ENCODE measurements at places on chromosomes 5 and 9. TPM values are rescaled to one million over a fixed set of nuclear protein-coding genes. Genes with fewer than 3 reads are reported as not detected.

DNA sequence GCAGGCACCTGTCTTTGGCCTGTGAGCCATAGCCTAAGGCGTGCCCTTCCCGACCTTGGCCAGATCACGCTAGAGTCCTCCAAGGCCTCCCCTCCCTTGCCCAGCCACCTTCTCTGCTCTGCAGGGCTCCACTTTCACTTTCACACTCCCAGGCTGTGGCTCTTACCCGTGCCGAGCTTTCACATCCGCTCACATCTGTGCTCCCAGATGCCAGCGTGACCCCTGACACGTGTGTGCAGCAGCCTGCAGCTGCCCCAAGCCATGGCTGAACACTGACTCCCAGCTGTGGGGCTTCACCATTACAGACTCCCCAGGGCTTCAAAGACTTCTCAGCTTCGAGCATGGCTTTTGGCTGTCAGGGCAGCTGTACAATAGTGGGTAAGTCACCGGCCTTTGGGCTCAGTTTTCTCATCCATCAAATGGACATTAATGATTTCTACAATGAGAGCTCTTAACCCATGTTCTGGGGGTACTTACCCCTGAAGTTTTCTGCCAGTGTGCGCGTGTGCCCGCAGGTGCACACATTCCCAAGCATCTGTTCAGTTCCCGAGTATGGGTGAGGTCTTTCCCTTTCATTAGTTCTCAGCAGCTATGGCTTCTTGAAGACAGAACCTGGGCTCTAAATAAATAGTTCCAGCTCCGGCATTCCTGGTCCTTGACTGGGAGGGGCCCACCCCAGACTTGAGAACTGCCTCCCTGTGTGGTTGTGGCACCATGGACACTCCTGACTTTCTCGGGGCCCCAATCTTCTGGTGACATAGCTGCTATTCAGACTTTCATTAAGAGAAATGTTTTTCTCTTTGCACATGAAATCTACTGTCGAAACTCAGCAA lies 118.6 kb downstream of the RGS3 start:
- peak; percentile 80 for DNase-seq

GRCh38 chr9:11546231-11546630 lies 933.4 kb upstream of the PTPRD start:
- no peak for DNase-seq

- no peak for DNase-seq
These were observed 167.0 kb downstream of the TTC39B start for GRCh38 chr9:15140051-15140450.

GRCh38 chr9:37309136-37309535 lies 113.4 kb upstream of the GRHPR start:
- DNase-seq = no peak

GRCh38 chr5:89277816-89278215 lies 394.8 kb upstream of the MEF2C start:
- DNase-seq = no peak

DNA sequence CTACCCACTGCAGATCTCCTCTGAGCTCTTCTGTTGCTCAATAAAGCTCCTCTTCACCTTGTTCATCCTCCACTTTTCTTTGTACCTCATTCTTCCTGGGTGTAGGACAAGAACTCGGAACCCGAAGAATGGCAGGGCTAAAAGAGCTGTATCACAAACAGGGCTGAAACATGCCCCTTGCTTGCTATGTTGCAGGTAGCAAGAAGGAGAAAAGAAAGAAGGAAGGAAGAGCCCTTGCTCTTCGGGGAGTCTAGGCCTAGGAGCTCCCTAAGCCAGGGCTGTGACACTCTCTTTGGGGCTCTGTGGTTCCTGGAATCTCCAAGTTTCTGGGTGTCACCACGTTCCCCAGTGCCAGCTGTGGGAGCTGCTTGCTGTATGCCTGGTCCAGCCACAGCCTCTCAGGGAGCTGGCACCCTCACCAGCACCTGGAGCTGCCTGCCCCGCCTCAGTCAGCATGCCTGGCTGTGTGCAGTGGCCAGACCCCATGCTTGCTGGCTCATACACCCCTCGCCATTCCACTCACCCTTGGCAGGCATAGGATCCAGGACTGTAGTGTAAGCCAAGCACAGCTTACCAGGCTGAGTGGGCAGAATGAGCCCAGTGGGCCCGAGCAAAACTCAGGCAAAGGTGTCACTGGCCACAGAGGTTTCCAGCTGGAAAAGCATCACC lies 274.8 kb upstream of the ADRA1B start:
- peak; percentile 54 for DNase-seq

- no peak for DNase-seq
These were observed 116.7 kb upstream of the ZNF366 start for GRCh38 chr5:72623936-72624335.

DNA sequence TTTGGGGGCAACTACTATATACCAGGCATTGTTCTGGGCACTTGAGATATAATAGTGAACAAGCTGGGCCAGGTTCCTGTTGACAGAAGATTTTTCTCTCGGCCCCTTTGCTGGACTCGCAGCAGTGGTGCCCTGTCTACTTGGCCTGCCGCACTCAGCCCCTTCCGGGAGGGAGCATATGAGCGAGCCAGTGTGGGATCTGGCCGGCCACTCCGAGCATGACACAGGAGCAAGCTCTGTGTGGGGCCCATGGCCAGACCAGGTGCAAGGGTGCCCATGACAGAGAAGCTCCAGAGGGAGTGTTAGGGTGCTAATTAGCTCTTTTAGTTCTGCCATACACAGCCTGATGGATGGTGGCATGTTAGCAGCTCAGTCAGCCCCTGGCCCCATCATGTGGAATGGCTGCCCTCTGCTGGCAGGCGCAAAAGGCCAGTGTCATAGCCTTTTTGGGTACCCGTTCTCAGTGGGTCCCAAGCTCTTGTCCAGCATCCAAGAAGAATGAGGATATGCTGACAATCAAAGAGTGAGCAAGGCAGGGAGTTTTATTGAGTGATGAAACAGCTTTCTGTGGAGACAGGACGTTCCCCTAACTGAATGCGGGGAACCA lies 9.3 kb upstream of the KIF4B start:
- no peak for DNase-seq

- DNase-seq = no peak
These were observed 72.3 kb downstream of the RASA1 start for GRCh38 chr5:87339986-87340385.

GRCh38 chr5:180303226-180304015 lies 11.5 kb upstream of the MAPK9 start:
- DNase-seq = no peak

- DNase-seq = peak; percentile 81
These were observed 62.3 kb downstream of the TSTD2 start for GRCh38 chr9:97570899-97571298.

DNA sequence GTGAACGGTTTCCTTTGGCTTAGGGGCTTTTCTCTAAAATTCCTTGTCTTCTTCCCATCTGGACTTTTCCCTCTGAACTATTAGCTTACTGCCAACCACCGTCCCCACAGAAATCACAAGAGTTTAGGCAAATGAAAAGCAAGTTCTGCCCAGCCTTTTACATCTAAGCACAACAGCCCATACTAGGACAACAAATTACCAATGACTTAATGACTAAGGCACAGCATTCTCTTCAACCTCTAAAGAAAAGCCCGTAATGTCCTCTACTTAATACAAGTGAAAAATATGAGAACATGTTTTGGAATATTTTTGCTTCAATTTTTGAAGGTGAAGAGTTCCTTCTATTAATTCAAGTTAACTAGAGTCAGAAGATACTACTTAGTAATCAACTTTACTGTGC lies 1.2 kb downstream of the ZBTB5 start:
- no peak for DNase-seq

GRCh38 chr5:6582507-6583048 lies 50.3 kb downstream of the NSUN2 start:
- no peak for DNase-seq

GRCh38 chr9:76692458-76693129 lies 71.6 kb upstream of the PCA3 start:
- DNase-seq = no peak

DNA sequence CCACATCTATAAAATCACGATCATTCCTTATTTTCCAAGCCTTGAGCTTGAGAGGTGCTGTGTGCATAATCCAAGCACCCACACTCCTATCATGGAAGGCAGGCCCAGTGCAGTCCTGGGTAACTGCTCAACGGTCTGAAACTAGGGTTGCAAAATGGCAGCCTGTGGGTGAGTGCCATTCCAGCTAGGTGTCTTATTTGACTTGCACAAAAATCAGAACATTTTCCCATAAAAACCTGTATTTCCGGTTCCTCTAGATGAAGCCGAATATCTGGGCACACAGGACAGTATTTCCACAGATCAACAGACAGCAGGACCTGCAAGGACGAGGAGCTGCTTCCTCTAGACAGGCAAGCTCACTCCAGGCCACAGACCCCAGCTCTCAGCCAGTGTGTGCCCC lies 588.8 kb downstream of the BNC2 start:
- DNase-seq = no peak

GRCh38 chr5:140881889-140882590 lies at the start of gene PCDHA13:
TSS of gene PCDHA13 (plus strand) at chr5:140882124. CDS start at chr5:140882269, 145 bp downstream.
- no peak for DNase-seq

DNA sequence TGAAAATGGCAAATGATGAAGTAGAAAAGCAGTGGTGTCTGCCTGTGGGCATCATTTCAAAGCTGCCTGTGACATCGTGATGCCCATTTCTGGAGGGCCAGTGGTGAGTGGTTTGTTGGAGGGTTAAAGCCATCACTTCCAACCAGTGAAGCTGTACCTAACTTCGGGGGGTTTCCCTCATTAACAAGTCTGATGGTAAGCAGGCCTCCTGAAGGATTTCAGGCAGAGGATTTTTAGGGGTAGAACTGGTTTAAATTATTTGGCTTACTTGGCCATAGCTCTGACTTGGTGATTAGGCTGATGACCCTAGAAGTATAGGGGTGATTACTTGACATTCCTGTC lies 10.7 kb downstream of the TNFAIP8 start:
- no peak for DNase-seq

DNA sequence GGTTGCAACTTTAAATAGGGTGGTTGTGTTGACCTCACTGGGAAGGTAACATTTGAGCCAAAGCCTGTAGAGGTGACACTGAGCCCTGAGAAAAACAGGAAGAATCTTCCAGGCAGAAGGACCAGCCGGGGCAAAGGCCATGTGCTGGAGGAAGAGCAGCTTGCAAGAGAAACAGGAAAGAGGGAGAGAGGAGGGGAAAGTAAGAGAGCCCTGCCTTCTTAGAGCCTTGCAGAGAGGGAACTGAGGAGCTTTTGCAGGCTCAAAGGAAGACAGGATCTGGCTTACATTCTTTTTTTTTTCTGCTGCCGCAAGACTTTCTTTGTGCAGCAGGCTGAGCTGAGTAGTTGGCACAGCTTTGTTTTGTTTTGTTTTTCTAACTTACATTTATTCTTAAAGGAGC lies 17.4 kb downstream of the C9orf153 start:
- DNase-seq = no peak

DNA sequence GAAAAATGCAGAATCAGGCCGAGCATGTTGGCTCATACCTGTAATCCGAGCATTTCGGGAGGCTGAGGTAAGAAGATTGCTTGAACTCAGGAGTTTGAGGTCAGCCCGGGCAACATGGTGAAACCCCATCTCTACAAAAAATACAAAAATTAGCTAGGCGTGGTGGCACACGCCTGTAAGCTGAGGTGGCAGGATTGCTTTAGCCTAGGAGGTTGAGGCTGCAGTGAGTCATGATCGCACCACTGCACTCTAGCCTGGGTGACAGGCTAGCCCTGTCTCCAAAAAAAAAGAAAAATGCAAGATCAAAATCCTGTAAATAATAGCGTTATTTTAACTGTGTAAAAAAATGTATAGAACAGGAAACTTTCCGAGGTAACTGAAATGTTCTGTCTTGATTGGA lies 39.4 kb downstream of the RNF44 start:
- no peak for DNase-seq

- no peak for DNase-seq
These were observed 6.0 kb downstream of the RAPGEF6 start for GRCh38 chr5:131628990-131629389.

GRCh38 chr5:10624206-10624605 lies 60.3 kb downstream of the ANKRD33B start:
- DNase-seq = no peak

- DNase-seq = no peak
These were observed 4.6 kb downstream of the RALGPS1 start for GRCh38 chr9:126919193-126919592.

- no peak for DNase-seq
These were observed 78.0 kb upstream of the TNC start for GRCh38 chr9:115195912-115196311.

DNA sequence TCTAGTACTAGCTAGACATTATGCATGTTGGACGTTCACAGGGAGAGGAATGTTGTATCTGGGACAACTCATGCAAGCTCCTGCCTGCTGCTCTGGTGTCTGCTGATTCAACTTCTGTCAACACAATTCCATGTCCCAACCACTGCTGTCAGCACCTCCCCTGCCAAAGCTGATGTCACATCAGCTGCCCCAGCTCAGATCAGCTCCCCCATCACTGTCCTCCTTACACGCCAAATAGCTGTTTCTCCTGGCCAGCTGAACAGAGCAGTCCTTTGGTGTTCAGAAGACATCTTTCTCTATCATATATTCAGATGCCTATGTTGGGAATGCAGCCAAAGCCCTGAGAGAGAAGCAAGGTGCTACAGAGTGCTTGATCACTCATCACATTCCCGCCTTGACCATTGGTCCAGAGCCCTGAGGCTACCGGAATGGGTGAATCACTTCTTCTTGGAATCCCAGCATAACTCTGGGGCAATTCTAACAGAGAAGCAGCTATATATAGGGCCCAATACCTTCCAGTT lies 223.3 kb downstream of the SEC61B start:
- peak; percentile 79 for DNase-seq

- DNase-seq = peak; percentile 25
These were observed 35.2 kb upstream of the SPATA31C2 start for GRCh38 chr9:88173378-88173999.

DNA sequence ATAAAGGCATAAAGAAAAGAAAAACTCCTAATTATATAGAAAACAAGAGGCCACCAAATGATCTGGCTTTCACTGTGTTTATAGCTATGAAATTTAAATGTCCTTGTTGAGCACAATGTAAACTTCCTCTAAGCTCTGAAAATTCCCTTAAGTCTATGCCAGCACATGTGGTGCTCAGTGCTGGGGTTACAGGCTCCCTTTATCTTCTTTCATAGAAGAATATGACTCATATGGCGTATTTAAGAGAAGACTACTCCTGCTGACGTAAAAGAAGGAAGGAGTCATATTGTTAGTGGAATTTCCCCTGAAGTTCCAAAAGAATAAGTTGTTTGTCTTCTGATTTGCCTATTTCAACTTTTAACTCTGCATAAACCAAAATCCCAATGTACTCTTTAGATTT lies 30.4 kb downstream of the RNF145 start:
- no peak for DNase-seq

IGFBPL1 gene
- total RNA-seq = not detected

DMGDH gene
- 3.2 TPM for total RNA-seq

NEK6 gene
- 9.8 TPM for total RNA-seq

FAM151B gene
- 1.8 TPM for total RNA-seq

EIF4E1B gene
- total RNA-seq = not detected

TMEM171 gene
- total RNA-seq = not detected

OGN gene
- 20.7 TPM for total RNA-seq

C9orf50 gene
- total RNA-seq = not detected

SV2C gene
- total RNA-seq = 0.20 TPM

SUSD3 gene
- 0.63 TPM for total RNA-seq

TMC1 gene
- total RNA-seq = 0.65 TPM

SPATA31E1 gene
- total RNA-seq = not detected

SAXO1 gene
- total RNA-seq = 0.09 TPM

KIF20A gene
- total RNA-seq = 0.21 TPM

Data from heart left ventricle (tissue), 16 donors.